ENCODE measurements at places on chromosomes 13 and 19. TPM values are rescaled to one million over a fixed set of nuclear protein-coding genes. Genes with fewer than 3 reads are reported as not detected.

- no peak for DNase-seq
Measured at GRCh38 chr13:99522298-99522697, 21.0 kb downstream of the TM9SF2 start.

DNA sequence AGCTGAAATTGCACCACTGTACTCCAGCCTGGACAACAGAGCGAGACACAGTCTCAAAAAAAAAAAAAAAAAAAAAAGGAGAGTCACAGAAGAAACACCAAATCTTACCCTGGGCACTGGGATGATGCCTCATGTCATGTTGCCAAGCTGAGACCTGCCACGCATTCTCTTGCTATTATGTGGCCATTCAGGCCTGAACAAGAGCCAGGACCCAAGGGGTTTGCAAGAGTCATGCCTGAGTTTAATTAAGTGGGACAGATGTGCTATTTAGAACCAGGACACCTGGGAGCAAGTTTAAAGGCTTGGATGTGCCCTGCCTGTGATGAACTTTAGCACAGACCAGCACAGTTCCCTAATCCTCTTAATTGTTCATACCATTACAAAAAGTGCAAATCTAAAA is 9.8 kb downstream of the PNMA8A start:
- no peak for DNase-seq

DNA sequence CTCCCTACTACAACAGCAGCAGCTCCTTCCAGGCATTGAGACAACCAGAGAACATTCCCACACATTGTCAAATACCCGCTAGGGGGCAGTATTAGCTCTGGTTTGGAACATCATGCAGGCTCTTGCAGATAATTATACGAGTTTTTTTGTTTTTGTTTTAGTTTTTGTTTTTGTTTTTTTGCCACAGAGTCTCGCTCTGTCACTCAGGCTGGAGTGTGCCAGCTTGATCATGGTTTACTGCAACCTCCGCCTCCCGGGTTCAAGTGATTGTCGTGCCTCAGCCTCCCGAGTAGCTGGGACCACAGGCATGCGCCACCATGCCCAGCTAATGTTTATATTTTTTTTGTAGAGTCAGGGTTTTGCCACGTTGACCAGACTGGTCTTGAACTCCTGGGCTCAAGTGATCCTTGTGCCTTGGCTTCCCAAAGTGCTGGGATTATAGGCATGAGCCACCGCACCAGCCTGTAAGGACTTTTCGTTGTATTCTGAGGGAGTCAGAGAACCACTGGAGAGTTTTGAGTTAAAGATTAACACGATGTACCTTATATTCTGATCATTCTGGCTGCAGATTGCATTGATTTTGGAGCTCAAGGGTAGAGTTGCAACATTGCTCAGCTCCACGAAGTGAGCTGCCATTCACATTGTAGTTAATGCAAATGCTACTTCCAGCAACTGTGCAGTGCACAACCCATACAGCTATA is 41.7 kb upstream of the CEACAM20 start:
- no peak for DNase-seq

The TEX101 gene
- total RNA-seq: not detected

- DNase-seq: no peak
Measured at GRCh38 chr19:1042689-1043511, 3.0 kb downstream of the ABCA7 start.

GRCh38 chr13:110233181-110233950 is 73.6 kb downstream of the COL4A1 start:
- no peak for DNase-seq

Measured in mesothelial cell of epicardium (in vitro differentiated cells).